ENCODE measurements at places on chromosomes 3 and 15. TPM values are rescaled to one million over a fixed set of nuclear protein-coding genes. Genes with fewer than 3 reads are reported as not detected.

The GOLGA8N gene
- 3.0 TPM for total RNA-seq

The SCAMP2 gene
- total RNA-seq = 67.3 TPM

The DAZL gene
- not detected for total RNA-seq

The C2CD4A gene
- 0.79 TPM for total RNA-seq

The ITGA11 gene
- total RNA-seq = 0.52 TPM

The MCF2L2 gene
- 0.58 TPM for total RNA-seq

The CCDC51 gene
- total RNA-seq = 5.4 TPM

The HHLA2 gene
- total RNA-seq = not detected

The CNOT10 gene
- total RNA-seq = 18.1 TPM

The ANKRD34C gene
- total RNA-seq = not detected

The AQP9 gene
- 1.8 TPM for total RNA-seq

The VEPH1 gene
- total RNA-seq = not detected

The EPB42 gene
- total RNA-seq = not detected

The ERICH6 gene
- total RNA-seq = not detected
